ENCODE measurements at places on chromosomes 16 and 17.

DNA sequence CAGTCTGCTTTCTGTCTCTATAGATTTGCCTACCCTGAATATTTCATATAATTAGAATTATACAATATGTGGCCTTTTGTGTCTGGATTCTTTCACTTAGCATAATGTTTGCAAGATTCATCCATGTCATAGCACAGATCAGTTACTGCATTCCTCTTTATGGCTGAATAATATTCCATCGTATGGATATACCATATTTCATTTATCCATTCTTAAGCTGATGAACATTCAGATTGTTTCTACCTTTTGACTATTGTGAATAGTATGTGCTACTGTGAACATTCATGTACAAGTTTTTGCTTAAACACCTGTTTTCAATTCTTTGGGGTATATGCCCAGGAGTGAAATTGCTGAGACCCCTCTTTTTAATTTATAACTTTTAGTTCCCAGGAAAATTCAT is 49.4 kb upstream of the MSI2 start:
- DNase-seq: no peak

- no peak for DNase-seq
Measured at GRCh38 chr17:36673637-36674277, 72.4 kb downstream of the MRM1 start.

DNA sequence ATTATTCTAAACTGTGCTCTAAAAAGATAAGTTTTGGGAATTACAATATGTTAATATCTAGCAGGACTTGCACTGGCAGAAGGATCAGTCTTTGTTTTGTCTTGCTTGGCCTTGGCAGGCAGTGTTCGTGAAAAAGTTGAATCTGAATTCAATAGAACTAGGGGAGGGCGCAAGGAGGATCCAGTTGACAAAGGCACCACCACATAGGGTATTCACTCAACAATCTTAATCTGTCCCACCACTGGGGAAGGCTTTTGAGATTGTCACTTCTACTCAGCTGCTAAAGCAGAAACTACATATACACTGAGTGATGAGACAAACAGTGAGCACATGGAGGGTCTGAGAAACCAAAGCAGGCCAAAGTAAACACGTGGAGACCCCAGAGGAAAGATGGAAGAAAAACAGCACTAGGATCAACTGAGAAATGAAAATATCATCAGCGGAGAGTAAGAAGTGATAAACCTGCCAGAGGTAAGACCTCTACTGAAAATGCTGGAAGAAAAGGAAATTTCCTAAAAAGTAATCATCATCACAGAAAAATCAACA is 2.4 kb downstream of the AMFR start:
- no peak for DNase-seq

DNA sequence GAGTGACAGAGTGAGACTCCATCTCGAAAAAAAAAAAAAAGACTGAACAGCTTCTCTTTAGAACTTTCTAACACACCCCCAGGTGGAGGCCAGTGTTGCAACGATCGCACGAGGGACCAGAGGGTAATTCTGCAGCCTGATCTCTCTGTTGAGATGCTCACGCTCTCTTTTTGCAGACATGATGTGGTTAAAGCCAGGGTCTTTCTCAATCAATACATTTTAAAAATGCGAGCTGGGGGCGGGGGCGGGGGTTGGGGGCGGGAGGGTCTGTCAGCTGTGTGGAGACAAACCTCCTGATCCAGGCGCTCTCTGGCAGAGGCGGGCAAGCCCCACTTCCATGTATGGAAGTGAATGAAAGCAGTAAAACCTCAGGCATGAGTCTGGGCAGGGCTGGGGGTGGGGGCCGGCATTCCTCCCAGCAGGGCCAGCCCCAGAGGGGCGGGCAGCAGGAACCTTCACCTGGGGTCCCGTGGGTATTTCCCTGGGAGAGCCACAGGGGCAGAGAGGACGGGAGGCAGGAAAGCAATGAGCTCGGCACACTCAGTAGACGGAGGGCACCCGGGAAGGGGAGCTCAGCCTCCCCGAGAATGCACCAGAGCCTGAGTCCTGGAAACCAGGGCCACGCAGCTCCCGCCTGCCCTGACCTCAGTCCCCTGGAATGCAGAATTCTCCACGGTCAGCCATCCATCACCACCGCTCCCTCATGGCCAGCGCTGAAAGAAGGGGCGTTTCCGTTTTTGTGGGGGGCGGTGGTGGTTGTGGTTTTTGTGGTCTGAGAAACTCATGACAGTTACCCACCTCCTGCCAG is 28.0 kb downstream of the NXN start:
- peak; percentile 81 for DNase-seq

- no peak for DNase-seq
Measured at GRCh38 chr16:70704586-70704985, 18.7 kb upstream of the MTSS2 start.

GRCh38 chr16:9545522-9546437 is 454.3 kb downstream of the HAPSTR1 start:
- no peak for DNase-seq

- peak; percentile 88 for DNase-seq
Measured at GRCh38 chr16:81181013-81181720, 57.3 kb upstream of the BCO1 start.

- DNase-seq: no peak
Measured at GRCh38 chr16:1093284-1094123, 2.5 kb downstream of the C1QTNF8 start.

- no peak for DNase-seq
Measured at GRCh38 chr16:88613911-88614817, 24.2 kb upstream of the IL17C start.

- DNase-seq: no peak
Measured at GRCh38 chr17:59534583-59534982, 30.8 kb upstream of the DHX40 start.

- no peak for DNase-seq
Measured at GRCh38 chr16:80273635-80274538, 266.9 kb upstream of the DYNLRB2 start.

DNA sequence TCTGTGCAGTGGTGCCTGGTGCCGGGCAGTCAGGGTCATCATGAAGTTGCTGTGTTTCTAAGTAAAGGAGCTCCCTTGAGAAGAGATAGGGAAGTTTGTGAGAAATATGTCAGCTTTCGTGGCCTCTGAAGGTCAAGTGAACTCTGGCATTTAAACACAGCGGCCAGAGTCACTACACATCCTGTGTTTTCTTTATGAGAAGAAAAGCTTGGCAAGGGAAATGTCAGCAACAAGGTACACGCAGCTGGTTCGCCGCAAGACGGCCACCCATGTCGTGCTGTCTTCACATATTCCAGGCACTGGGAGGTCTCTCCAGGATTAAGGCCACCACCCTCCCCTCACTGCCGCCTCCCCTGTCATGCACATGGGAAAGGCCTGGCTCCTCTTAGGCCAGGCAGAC is 33.2 kb upstream of the PEMT start:
- DNase-seq: no peak

DNA sequence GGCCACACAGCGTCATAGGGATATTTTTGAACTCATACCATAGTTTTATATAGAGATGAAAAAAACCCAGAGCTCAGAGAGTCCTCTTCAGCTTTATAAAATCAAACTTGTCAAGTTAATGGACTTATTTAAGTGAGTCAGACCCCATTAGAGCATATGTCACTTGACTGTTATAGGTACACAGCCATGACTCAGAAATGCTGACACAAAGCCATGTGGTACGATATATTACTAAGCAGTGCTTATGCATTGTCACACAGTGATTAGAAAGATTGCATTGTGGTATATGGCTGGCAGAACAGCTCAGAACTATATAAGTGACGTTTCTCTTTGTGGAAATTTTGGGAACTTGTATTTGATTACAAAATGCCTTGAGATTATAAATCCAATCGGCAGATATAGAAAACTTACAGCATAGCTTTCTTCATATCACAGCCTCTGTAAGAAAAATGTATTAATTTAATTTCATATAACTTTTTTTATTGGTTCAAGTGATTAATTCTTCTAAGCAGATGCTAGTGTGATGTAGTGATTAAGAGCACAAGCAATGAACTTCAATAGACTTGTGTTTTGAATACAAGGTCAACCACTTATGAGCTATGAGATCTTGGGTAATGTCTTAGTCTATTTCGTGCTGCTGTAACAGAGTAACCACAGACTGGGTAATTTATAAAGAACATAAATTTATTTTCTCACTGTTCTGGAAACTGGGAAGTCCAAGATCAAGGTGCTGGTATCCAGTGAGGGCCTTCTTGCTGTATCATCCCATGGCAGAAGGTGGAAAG is 25.8 kb upstream of the GINS3 start:
- DNase-seq: no peak

DNA sequence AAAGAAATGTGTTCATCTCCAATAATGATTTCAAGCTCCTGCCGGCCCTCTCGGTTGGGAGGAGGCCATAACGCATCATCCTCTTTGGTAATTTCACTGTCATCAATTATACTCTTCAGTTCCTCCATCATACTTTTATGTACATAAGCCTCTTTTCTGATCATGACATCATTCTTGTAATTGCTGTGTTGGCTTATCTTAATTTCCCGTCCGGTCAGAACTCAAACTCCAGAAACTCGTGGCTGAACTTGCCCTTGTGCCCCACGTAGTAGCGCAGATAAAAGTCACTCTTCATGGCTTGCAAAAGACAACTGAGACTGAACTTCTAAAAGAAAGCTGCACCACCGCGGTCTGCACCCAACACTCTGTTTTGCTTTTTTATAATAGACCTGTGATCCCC is 13.6 kb downstream of the TMEM220 start:
- DNase-seq: no peak
